CD4-positive, alpha-beta T cell treated with Interferon gamma for 1 hour (primary cell): ENCODE measurements at places on chromosomes 3 and 15.

GRCh38 chr3:109136523-109136922, at the start of gene C3orf85:
C3orf85 (plus strand) TSS chr3:109136719; CDS start chr3:109136848, 129 bp downstream.
- no peak for DNase-seq

DNA sequence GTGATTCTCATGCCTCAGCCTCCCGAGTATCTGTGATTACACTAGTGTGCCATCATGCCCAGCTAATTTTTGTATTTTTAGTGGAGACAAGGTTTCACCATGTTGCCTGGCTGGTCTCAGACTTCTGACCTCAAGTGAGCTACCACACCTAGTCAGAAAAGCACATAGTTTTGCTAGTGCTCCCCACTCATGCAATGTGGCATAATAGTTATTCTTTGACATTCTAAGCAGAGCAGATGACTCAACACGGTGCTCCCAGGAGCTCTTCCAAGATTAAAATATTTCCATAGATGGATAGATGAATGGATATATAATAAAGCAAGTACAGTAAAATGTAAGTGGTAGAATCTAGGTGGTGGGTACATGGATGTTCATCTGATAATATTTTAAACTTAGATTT, 53.1 kb upstream of the GK5 start:
- DNase-seq: no peak

GRCh38 chr15:59296181-59296617, 76.5 kb downstream of the MYO1E start:
- DNase-seq: no peak

DNA sequence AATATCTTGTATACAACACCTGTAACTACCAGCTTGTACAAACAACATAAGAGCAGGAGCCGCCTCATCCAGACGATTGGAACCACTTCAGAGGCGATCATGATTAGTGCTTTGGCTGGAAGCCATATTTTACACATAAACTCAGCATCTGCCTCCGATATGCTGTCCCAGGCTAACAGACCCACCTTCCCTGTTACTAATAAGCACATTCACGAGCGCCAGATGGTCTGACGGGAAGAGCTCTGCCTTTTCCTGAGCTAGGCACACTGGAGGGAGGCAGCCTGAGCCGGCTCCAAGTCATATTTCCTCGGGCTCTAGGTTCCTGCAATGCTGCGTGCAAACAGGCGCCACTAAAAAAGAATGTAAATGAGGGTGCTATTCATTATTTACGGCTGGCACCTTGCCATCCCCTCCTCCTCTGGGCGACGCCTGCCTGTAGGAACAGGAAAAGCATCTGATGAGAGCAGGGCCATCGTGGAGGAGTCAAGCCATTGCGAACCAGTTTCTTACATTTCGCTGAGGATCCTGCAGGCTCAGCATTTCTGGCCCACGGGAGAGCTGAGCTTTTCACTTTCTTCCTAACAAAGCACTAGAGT, 98.2 kb downstream of the ANXA2 start:
- DNase-seq: no peak

- no peak for DNase-seq
Measured at GRCh38 chr3:188417766-188418165, 263.8 kb downstream of the LPP start.

DNA sequence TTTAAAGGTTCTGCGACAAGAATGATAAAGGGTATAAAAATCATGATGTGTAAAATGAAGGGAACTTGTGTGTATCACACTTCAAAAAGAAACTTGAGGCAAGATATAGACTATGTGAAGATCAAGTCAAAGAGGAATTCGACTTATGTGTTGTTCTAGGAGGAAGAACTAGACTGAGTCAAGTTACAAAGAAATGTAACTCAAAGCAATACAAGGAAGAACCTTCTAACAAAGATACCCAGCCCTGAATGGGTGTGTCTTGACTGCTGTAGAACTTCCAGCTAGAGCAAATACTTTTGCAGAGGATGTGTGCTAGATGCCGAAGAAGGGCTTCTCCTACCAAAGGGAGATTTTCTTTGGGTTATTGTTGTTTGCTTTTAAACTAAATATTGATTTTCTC, 2.4 kb downstream of the SLC49A4 start:
- no peak for DNase-seq

GRCh38 chr3:51968883-51969678, 1.8 kb upstream of the PCBP4 start:
- DNase-seq: no peak

GRCh38 chr15:33168444-33168843, 26.1 kb downstream of the FMN1 start:
- DNase-seq: no peak

GRCh38 chr3:189808246-189809007, 177.2 kb downstream of the TP63 start:
- no peak for DNase-seq
